Kidney (tissue), 22 donors: ENCODE measurements at places on chromosomes 3 and 15. TPM values are rescaled to one million over a fixed set of nuclear protein-coding genes. Genes with fewer than 3 reads are reported as not detected.
A peak's percentile ranks its signal among the peaks of the same experiment; 100 is the strongest.

Gene GRIP2
- 3.0 TPM for total RNA-seq

Gene COL6A5
- 0.41 TPM for total RNA-seq

Gene IFT80
- total RNA-seq = 36.6 TPM

Gene LRRIQ4
- not detected for total RNA-seq

Gene ADAMTS7
- 3.1 TPM for total RNA-seq

Gene NR2E3
- total RNA-seq = 0.19 TPM

GRCh38 chr3:38985581-38985980, 66.2 kb downstream of the SCN11A start:
- no peak for DNase-seq
- H3K4me1 ChIP-seq = no peaks in the 10 kb centered on the region
- H3K4me3 ChIP-seq = no peak overlapping the region
- no peaks in the 10 kb centered on the region for H3K27me3 ChIP-seq
- no peaks in the 10 kb centered on the region for H3K36me3 ChIP-seq

- H3K27me3 ChIP-seq = no peaks in the 10 kb centered on the region
- H3K27ac ChIP-seq = no peak overlapping the region
- H3K36me3 ChIP-seq = no peaks in the 10 kb centered on the region
- no peaks in the 10 kb centered on the region for H3K4me1 ChIP-seq
- no peak for DNase-seq
- H3K4me3 ChIP-seq = no peak overlapping the region
These were observed 3.4 kb upstream of the AP4E1 start for GRCh38 chr15:50905055-50905454.

DNA sequence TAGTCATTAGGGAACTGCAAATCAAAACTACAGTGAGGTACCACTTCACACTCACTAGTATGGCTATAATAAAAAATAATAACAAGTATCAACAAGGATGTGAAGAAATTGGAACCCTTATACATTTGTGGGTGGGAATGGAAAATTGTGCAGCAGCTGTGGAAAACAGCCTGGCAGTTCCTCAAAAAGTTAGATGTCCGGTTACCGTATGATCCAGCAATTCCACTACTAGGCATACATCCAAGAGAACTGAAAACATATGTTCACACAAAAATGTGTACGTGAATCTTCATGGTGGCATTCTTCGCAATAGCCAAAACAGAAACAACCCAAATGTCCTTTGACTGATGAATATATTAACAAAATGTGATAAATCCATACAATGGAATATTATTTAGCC, 187.9 kb upstream of the LYSMD4 start:
- H3K4me3 ChIP-seq = no peak overlapping the region
- H3K27me3 ChIP-seq = no peaks in the 10 kb centered on the region
- H3K36me3 ChIP-seq = no peaks in the 10 kb centered on the region
- DNase-seq = no peak
- H3K4me1 ChIP-seq = no peaks in the 10 kb centered on the region

DNA sequence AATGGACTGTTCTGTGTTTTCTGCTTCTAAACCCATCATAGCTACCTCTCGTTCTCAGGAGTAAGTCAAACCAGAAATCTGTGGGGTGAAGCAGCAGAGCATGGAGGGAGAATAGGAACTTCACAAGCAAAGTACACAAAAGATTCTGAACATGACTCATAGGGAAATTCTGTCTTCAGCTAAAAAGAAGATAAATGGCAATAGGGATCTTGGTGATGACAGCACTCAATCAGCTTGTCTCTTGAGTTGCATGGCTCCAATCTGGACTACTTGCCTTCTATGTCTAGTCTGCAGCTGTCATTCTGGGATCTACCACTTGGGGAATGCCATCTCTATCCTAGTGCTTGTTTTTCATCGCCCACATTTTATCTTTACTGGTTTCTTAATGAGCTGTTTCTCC, 13.5 kb upstream of the GRAMD1C start:
- H3K27ac ChIP-seq = no peak overlapping the region
- H3K4me3 ChIP-seq = no peak overlapping the region
- H3K27me3 ChIP-seq = no peaks in the 10 kb centered on the region
- no peaks in the 10 kb centered on the region for H3K4me1 ChIP-seq
- DNase-seq = no peak

DNA sequence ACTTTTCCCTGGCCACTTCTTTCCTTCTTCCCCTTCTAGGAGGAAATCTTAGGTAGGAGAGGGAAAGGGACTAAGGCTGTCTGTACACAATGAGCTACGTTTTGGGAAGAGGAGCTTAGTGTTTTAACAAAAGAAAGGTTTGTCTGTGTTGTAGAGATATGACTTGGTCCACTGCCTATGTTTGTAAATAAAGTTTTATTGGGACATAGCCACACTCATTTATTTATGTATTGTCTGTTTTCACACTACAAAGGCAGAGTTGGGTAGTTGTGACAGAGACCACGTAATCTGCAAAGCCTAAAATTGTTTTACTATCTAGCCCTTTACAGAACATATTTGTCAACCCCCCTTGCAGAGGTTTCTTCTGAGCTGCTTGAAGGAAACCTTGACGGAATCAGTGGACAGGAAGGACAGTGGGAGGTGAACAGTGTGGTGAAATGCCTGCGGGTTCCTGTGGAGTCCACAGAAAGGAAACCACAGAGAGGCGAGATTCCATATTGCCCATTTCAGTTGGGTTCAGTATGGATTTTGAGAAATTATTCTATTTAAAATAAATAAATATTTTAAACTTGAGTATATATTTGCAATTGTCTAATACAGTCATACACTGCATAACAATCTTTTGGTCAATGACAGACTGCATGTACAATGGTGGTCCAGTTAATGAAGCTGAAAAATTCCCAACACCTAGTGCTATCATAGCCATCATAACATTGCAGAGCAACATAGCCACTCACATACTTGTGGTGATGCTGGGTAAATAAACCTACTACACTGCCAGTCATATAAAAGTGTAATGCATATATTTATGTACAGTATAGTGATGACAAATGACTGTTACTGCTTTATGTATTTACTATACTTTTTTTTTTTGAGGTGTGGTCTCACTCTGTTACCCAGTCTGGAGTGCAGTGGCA, 157.9 kb upstream of the NUDT16 start:
- DNase-seq = no peak
- no peaks in the 10 kb centered on the region for H3K27me3 ChIP-seq
- H3K4me1 ChIP-seq = no peaks in the 10 kb centered on the region
- no peak overlapping the region for H3K27ac ChIP-seq
- no peak overlapping the region for H3K4me3 ChIP-seq
- H3K36me3 ChIP-seq = no peaks in the 10 kb centered on the region

DNA sequence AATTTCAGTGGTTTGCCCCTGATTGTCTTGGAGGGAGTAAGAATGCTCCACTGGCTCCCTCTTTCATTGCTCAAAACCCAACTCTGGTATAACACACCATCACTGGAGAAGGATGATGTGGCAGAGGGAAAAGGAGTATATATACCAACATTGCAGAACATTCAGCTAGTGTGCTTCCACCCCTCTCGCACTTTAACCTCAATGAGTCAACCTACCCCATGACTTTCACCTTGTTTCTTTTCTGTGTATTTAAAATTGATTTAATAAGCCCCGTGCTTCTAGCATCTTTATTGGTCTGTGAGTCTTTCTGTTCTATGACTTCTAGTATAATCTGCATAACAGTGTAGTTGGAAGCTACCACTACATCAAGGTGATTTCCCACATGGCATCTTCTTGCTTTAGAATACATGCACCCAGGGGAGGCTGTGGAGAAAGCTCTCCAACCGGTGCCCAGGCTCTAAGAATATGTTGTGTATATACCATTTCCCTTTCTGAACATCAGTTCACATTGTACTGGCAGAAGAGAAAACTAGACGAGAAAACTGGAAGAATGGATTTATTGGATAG, 595.1 kb upstream of the TGFBR2 start:
- no peak overlapping the region for H3K27ac ChIP-seq
- H3K36me3 ChIP-seq = no peaks in the 10 kb centered on the region
- no peaks in the 10 kb centered on the region for H3K4me1 ChIP-seq
- H3K27me3 ChIP-seq = no peaks in the 10 kb centered on the region
- no peak overlapping the region for H3K4me3 ChIP-seq
- DNase-seq = no peak

DNA sequence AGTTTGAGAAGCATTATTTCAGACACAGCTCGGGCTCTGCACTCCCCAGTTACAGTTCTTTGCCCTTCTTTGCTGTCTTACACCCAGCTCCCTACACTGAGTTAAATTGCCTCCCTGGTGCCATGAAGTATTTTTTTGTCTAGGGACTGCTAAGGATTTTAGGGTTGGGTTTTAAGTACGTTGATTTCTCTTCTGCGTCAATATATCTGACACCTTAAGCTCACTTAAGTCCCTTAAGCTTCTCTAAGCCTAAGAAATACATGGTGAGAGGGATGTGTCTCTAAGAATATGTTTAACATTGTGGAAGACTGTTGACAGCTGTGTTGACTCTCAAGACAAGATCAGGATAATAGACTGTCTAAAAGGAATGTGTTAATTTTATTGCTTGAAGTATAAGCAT, 400.5 kb downstream of the PTPRG start:
- H3K4me3 ChIP-seq = no peak overlapping the region
- no peaks in the 10 kb centered on the region for H3K36me3 ChIP-seq
- H3K4me1 ChIP-seq = peaks cover 10% of the 10 kb centered on the region
- H3K27ac ChIP-seq = no peak overlapping the region
- no peak for DNase-seq

DNA sequence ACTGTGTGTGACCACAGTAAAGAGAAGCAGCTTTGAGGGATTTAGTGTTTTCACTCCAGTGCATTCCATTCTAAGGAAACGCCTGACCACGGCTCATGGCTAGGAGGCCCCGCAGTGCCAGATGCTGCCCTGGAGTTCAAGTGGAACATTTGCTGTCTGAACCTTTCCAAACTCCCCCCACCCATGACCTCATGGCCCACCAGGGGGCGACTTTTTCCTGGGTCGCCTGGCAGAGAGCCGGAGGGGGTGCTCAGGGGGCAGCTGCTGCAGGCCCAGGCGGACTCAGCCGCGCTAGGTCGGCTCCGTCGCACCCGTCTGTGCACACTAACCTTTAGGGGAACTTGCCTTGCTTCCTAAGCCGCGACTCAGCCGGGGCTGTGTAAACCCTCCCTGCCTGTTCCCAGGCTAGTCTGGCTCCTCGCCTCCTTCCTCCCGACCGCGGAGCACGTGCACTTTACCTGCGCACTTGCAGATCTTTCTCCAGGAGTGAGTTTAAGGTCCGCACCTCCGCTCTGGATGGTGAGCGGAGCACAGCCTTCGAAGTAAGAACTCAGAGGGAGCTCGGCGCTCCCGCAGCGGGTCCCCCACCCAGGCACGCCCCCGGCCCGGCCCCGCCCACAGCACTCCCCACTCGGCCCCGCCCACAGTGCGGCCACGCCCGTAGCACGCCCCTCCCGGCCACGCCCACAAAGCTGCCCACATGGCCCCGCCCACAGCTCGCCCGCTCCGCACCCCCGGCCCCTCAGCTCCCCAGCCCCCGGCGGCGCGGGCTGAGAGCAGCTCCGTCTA, at the start of gene OCA2:
Gene OCA2, minus strand, starts transcription at position 550 of the 789 bp plus-strand sequence. CDS start 17,441 bp downstream, outside the sequence.
- H3K4me3 ChIP-seq = peak within 1 kb of the TSS; percentile 18
- peaks cover 4% of the 10 kb centered on the region for H3K4me1 ChIP-seq
- DNase-seq = peak; percentile 89
- H3K27me3 ChIP-seq = peaks cover 8% of the 10 kb centered on the region

DNA sequence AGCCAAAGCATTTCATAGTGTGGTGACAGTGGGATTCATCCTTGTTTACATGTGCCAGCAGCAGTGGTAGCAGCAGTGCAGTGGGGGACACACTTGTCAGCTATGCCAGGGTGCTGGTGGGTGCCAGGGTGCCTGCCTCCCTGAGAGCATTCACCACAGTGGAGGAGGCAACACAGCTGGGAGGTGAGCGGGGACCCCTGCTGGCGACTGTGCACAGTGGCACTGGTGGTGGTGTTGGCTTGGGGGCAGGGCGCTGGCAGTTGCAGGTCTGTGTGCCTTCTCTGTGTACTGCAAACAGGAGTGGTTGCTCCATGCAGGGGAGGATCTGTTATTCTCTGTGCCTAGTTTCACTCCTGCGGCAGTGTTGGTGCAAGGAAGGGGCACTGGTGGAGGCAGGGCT, 41.2 kb downstream of the CEP63 start:
- H3K27me3 ChIP-seq = no peaks in the 10 kb centered on the region
- H3K36me3 ChIP-seq = no peaks in the 10 kb centered on the region
- no peak overlapping the region for H3K27ac ChIP-seq
- no peak overlapping the region for H3K4me3 ChIP-seq

- no peak overlapping the region for H3K27ac ChIP-seq
- no peak overlapping the region for H3K4me3 ChIP-seq
- no peaks in the 10 kb centered on the region for H3K4me1 ChIP-seq
- H3K27me3 ChIP-seq = no peaks in the 10 kb centered on the region
These were observed 65.6 kb downstream of the LMLN start for GRCh38 chr3:198025644-198026043.

DNA sequence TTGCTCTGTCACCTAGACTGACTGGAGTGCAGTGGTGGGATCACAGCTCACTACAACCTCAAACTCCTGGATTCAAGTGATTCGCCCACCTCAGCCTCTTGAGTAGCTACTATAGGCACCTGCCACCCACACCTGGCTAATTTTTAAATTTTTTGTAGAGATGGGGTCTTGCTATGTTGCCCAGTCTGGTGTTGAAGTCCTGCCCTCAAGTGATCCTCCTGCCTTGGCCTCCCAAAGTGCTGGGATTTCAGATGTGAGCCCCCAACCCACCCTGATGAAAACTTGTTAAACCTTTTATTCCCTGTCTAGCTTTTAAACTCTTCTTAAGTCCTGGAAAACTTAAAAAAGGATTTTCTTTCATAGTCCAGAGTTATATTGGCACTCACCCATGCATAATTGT, 2.6 kb downstream of the ECT2 start:
- no peak for DNase-seq
- no peaks in the 10 kb centered on the region for H3K27me3 ChIP-seq
- no peaks in the 10 kb centered on the region for H3K36me3 ChIP-seq
- no peak overlapping the region for H3K27ac ChIP-seq

DNA sequence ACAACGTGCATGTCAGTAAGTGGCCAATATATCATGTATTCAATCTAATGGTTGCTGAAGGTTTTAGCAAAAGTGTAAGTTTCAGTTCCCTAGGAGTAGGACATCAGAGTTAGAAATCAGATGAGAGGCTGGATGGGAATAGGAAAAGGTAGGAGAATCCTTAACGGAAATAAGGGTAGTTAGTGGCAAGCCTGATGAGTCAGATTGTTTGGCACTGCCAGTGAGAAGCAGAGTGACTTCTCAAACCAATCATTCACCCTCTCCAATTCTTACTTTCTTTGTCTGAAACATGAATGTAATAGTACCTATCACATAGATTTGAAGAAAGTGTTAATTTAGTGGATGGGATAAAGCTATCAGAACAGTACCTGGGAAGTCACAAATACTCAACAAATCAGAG, 894.0 kb downstream of the NTRK3 start:
- no peaks in the 10 kb centered on the region for H3K27me3 ChIP-seq
- no peak overlapping the region for H3K27ac ChIP-seq
- H3K36me3 ChIP-seq = no peaks in the 10 kb centered on the region
- no peaks in the 10 kb centered on the region for H3K4me1 ChIP-seq
- no peak overlapping the region for H3K4me3 ChIP-seq
- DNase-seq = no peak
